ENCODE measurements at places on chromosomes 2 and 18.

DNA sequence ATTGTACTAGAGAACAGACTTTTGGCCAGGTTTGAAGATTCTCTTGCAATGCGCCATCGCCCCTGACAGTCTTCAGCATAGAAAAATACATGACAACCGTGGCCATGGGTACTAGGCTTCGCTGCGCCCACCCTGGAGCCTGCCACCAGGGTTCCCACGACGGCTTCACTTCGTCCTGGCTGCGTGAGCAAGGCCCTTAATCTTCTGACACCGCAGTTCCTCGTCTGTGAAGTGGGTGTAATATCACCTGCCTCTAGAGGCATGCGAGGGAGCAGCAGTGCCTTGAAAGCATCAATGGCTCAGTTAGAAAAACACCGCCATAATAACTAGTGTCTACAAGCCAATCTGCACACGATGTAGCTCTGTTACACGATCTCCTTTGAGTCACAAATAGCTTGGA, 175.2 kb upstream of the HS6ST1 start:
- no peak for DNase-seq

DNA sequence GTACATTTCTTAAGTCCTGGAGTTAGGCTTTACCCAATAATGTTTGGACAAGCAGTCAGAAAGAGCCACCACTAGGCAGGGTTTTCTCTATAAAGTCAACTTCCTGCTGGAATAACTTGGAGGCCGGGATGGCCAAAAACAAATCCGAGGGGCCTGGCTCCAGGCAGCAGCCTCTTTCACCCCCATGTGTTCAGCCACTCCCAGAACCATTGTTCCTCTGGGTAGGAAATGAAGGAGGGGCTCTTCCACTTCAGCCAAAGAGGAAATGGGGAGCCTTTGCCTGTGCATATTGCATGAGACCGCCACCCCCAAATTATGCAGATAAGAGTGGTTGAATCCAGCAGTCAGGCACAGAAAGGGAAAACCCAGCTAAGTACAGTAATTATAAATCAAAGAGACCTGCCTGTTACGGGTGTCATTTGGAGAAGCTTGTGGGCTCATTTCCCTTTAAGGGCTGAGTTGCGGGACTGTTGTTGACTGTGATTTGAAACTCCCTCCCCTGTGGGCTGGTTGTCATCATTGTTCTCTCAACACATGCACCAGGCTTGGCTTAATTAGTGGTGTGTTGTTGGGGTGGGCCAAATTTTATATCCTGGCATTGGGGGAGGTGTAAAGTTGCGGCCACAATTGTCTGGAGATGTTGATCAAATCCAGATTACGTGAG, 212.8 kb upstream of the SOX11 start:
- no peak for DNase-seq

DNA sequence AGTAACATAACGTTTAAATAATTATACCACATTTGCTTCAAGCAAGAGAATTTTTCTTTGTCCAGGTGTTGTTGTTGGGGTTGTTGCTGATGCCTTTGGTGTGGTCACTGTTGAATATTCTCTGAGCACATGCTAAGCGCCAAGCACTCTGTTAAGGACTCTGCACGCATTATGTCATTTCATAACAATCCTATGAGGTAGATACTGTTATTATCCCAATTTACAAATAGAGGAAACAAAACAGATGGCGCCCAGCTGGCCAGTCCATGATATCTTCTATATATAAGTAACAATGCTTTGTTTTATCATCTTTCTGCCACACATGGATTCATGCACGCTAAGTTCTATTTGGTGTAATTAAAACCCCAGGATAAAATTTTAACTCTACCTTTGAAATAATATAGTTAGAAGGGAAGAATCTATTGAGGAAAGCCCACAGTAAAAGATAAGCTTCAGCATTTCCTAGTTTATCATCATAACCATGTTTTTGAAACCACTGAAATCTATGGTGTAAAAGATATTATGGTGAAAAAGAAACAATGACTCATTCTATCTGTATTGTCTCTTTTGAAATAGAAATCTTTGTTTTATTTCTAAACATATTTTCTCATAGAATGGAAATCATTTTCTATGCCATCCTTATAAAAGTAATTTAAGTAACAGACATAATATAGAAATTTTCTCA, 199.7 kb downstream of the PID1 start:
- DNase-seq = no peak

- no peak for DNase-seq
Observed at GRCh38 chr18:63119647-63120046, 199.9 kb downstream of the BCL2 start.

DNA sequence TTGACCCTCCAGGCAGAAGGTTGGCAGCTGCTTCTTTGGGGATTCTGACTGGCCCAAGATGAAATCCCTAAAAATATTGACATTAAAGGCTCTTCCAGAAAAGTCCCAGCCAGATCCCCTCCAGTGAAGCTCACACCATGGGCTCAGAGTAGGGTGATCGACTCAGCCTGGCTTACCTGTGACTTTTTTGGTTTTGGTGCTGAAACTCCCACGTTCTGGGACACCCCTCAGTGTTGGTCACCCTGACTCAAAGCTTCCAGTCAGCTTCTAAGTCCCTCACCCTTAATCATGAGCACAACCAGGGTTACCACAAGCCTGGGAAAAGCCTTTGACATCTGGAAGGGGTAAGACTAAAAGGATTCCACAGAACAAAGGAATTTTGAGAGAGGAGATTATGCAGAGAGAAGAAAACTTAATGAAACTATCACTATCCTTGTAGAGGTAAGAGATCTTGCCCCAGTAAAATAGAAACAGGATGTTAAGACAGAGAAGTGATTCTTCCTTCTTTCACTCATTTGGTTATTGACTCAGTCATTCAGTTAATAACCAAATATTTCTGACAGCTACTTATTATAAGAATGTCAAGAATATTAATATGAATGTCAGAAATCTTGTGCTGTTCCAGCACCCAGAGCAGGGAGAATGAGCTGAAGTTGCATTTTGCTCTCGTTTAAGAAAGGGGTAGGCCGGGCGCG, 66.8 kb upstream of the SEC11C start:
- no peak for DNase-seq

GRCh38 chr18:9735879-9736278, 27.8 kb downstream of the RAB31 start:
- DNase-seq = no peak

GRCh38 chr18:75122334-75122958, 86.5 kb downstream of the PTGR3 start:
- DNase-seq = no peak

GRCh38 chr2:99959261-99960014, 183.0 kb downstream of the AFF3 start:
- DNase-seq = no peak

- no peak for DNase-seq
Observed at GRCh38 chr2:45864121-45864520, 212.6 kb downstream of the PRKCE start.

All from esophagus squamous epithelium (tissue), 5 donors.